ENCODE measurements at places on chromosomes 11 and 22.
A peak's percentile ranks its signal among the peaks of the same experiment; 100 is the strongest.

DNA sequence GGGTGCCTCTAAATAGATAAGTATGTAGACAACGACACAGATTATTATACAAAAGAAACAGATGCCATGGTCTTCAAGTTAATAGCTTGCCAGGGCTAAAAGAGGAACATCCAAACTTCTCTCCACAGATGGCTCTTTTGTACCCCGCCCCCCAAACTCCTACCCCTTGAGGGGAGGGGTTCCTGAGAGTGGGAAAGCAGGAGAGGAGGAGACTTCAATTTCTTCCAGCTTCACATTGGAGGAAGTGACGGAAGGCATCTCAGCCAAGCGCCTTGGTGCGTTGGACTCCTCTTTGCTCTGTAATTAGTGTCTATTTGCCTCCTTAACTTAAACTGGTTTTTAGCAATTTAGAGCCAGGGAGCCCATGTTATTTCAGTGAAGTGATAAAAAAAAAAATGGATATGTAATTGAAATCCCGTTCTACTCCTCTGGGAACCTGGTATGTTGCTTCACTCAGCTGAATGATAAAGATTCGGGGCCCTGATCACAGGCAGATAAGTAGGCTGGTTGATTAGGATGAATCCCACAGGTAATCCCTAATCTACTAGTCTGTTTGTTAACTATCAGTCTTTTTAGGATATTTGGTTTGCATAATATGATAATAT lies 580.9 kb upstream of the CADM1 start:
- no peak for DNase-seq

DNA sequence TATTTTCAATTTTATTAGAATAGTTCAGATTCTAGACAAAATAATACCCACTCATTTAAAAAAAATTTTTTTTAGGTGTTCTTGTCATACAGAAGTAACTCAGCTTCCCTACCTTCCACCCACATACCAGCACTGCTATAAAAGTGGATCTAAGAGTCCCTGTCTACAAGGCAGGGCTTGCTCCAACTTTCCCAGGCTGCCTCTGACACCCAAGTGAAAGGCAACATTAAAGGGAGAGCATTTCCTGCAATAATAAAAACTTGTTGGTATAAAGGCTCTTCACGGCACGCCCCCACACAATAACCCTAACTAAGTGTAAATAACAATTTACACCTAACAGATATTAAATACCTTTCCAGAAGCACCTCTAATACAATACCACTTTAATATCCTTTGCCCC lies 127.2 kb downstream of the APOL5 start:
- no peak for DNase-seq

- DNase-seq: no peak
Observed at GRCh38 chr11:125680747-125681146, at the start of gene ACRV1. TSS of gene ACRV1 (minus strand) at chr11:125680847. CDS start at chr11:125680780, 67 bp downstream.

DNA sequence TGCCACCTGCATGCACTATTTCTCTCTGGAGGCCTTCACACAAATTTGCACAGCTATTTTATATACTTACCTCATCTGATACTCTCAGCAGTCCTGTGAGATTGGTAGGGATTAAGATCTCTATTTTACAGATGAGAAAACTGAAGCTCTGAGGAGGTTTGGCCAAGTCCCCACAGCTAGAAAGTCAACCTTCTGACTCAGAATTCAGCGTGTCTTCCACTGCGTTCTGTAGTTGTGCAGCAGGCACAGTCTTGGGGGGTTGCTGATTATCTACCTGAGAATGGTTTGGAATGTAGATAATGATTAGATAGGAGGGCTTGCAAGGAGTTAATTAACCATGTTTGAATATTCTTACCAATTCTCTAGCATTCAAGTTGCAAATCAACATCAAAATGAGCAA lies 2.5 kb upstream of the SORL1 start:
- DNase-seq: no peak

GRCh38 chr11:20155683-20156279 lies 4.5 kb downstream of the DBX1 start:
- DNase-seq: no peak

DNA sequence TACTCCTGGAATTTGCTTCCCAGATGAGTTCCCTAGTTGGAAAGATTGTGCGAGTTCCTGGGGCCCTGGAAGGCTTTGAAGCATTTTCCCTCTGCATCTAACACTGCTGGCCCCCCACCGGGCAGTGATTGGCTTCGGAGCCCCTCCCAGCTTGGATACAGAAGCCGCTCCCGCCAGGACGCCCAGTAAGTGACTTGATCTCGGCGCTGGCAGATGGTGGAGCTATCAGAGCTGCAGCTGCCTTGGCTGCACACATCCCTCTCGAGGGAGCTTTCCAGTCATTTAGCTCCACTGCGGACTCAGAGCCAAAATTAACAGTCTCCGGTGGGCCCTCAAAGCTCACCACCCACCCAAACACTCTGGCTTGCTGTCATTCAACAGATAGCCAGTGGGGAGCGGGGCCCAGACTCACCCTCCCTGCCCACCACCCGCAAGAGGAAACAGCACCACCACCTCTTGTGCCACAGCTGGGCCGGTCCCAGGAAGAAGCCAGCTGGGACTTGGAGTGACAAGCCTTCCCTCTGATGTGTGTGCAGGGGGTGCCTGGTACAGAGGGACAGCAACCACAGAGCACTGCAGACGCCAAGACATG lies 162.3 kb downstream of the TRIM29 start:
- DNase-seq: no peak

GRCh38 chr11:47177846-47178245 lies 1.2 kb upstream of the ARFGAP2 start:
- DNase-seq: no peak

GRCh38 chr11:35487532-35488078 lies 37.8 kb downstream of the PAMR1 start:
- no peak for DNase-seq

- DNase-seq: no peak
Observed at GRCh38 chr22:46869831-46870441, 107.5 kb downstream of the TBC1D22A start.

DNA sequence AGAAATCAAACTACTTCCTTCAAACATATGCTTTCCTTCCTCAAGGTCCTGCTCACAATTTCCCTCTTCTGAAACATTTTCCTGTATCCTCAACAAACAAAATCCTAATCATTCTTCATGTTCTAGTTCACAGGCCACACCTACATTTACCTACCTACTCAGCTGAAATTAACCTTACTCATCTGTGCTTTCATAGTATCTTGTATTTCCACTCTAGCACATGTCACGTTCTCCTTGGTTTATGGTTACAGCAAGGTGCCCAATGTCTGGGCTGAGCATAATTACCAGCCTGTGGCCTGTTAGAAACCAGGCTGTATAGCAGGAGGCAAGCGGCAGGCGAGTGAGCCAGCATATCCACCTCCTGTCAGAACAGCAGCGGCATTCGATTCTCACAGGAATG lies 13.2 kb downstream of the DCUN1D5 start:
- no peak for DNase-seq

GRCh38 chr11:73388265-73389133 lies 12.3 kb downstream of the RELT start:
- DNase-seq: no peak

- DNase-seq: peak; percentile 62
Observed at GRCh38 chr11:60899046-60899936, 7.1 kb downstream of the PRPF19 start.

DNA sequence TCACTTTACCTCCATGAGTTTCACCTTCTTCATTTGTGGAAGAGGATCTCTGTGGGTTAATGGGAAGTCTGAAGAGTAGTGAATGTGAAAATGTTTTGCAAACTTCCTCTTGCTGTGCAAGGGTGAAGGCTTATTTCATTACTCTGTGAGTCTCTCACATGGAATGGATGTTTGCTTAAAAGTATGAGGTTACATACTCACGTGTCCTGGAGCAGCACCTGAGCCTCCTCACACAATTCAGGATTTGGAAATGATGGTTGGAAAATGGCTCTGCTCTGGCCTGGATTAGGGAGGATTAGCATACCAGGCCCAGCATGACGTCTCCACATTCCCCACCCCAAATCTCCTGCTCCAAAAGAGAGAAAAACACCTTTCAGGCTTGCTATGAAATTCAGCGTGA lies 4.8 kb downstream of the GRAMD1B start:
- DNase-seq: no peak

DNA sequence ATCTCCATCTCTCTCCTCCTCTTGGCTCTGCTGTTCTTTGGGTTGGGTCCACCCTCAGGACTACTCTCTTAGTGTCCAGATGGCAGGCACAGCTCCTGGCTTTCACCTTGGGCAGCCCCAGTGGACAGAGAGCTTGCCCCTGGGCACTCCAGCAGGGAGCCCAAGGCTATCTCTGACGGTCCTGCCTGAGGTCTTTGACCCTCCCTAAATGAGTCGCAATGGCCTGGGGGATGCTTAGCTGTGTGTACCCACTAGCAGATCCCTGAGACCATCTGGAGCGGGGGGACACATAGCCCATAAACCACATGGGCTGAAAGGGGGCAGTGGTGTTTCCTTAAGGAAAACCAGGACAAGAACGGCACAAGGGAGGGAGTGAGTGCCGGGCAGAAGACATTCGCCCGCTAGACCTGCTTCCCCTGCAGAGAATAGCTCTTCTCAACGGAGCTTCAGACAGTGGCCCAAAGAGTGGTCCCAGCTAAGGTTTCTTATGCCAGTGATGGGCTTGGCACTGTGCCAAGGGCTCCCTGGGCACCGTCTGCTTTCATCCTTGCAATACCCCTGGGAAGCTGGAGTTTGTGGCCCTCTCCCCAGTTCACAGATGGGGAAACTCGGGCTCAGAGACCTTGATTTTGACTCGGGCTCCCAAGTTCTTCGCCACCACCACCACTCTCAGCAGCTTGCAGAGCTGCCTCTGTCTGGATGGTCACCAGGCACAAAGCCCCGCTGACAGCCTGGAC lies 53.9 kb upstream of the ANO1 start:
- no peak for DNase-seq

- DNase-seq: no peak
Observed at GRCh38 chr22:36192542-36192941, 9.1 kb downstream of the APOL4 start.

- no peak for DNase-seq
Observed at GRCh38 chr11:102448869-102449224, 3.7 kb downstream of the TMEM123 start.

DNA sequence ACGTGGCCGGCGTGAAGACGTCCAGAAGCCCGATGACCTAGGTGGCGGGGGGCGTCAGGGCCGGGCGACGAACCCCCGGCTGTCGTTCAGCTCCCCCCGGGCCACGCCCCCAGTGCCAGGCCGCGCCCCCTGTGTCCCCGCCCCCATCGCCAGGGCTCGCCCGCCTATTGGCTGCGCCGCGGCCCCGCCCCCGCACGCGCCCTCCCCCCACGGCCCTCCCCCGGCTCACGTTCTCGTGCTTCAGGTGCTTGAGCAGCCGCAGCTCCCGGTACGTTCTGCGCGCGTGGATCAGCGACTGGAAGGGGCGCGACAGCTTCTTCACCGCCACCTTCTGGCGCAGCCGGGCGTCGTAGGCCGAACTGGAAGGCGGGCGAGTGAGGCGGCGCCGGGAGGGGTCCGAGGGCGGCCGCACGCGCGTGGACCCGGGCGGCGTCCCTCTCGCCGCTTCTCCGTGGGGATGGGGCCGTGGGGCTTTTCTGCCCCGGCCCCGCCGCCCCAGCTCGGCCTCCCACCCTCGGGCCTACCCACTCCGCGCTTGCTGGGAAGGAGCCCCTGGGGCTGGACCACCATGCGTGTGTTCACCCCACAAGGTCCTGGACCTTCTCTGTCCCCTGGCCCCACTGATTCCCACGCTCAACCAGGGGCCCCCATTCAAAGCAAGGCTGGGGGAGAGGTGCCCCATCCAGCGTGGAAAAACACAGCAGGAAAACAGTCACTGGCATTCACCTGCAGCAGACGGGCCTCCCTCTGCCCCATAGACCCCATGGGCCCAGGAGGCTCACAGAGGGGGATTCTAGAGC lies 2.4 kb downstream of the MAPK11 start:
- peak; percentile 40 for DNase-seq

GRCh38 chr11:33867996-33868646 lies 23.8 kb downstream of the LMO2 start:
- DNase-seq: no peak

DNA sequence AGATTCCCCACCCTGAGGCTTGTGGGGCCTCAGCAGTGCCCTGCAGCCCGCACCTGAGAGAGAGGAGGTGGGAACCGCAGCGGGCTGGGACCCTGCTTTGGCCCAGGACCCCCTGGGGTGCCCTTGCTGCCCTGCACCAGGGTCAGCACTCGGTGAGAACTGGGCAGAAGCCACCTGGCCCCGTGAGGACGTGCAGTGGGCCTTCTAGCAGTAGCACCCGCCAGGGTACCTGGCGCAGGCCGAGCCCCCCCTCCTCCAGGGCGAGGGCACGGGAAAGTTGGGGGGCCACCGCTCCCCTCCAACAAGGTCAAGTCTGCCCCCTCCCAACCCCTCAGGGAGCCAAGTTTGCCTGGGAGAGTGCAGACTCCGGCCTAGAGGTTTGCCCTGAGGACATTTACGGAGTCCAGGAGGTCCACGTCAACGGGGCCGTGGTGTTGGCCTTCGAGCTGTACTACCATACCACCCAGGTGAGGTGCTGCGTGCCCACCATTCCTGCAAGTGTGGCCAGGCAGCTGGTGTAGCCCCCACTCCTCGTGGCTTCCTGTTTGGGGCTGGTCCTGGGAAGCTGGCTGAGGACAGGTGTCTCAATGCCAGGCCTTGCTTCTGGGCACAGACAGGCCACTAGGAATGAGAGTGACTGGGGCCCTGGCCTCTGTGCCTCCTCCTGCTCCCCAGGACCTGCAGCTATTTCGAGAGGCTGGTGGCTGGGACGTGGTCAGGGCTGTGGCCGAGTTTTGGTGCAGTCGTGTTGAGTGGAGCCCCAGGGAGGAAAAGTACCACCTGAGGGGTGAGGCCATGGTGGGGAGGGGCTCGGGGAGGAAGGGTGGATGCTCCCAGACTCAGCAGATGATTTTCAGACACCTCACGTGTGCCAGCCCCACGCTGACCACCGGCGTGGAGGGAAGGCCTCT lies 3.5 kb downstream of the PGGHG start:
- no peak for DNase-seq

DNA sequence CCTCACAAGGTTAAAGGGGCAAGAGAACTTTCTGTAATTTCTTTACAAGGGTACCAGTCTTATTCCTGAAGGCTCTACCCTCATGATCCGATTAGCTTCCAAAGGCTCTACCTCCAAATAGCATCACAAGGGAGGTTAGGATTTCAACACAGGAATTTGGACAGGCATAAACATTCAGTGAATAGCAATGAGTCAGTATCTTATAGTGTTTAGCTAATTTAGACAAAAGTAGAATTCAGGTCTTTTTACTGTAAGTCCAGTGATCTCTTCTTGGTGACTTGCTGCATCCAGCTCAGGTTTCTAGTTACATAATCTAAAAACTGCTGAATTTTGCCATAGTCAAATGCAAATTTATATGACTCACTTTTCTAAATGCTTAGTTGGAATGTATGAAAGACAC lies 1995.6 kb upstream of the RAG2 start:
- DNase-seq: no peak

DNA sequence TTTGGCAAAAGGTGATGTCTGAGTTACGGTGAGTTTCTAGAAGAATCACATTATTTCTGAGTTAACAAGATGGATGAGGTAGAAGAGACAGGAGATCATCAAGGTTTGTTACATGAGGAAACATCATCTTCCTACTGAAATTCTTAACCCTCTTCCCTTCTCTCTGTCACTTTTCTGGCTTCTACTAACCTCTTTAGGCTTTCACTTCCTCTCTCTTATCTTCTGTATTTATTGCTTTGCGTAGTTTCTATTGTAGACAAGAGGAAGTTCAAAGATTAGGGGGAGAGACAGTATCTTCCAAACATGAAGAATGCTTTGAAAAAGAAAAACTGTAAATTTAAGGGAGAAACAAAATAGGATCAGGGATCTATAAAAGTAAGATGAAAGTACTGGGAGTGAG lies 75.4 kb downstream of the TRPC6 start:
- no peak for DNase-seq

Measured in CD4-positive, alpha-beta T cell treated with Interleukin-4 for 4 hours (primary cell).